ENCODE measurements at places on chromosomes 6 and 20.

DNA sequence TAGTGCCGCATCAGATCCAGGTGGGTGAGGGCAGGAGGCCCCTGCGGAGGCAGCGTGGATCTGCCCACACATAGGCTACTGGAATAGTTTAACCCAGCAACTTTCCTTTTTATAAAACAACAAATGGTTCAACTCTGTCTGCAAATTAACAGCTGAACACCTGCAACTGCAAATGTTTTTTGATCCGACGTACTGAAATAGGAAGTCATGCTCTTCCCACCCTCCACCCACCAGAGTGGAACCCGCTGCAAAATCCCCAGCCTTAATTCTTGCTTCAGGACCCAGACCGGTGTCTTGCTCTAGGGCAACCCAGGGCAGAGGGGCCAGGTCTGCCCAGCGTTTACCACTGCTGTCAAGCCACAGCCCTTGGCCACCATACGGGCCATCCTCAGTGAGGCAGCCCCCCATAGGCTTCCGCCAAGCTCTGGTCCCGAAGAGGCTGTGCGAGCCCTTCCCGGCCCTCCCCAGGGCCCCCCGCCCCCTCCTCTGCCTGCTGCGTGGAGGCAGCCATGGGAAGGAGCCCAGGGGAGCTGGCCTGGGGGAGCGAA, 334.3 kb downstream of the ZFAND3 start:
- no peak for DNase-seq

DNA sequence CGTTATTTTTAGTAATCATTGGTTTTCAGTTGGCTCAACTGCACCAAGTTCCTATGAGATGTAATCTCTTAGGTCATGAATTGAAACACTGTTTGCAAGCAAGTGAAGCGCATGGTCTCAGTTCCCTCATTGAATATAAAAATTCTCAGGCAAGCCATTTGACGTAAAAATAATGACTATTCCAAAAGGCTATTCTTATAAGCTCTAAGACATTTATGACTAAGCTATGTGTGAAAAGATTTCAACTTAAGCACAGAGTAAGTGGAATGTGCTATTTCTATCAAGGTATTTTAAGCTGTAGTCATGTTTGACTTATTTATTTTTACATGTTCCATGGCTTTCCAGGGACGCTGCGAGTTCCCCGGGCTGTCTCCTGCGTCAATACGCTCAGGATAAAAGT, 248.5 kb downstream of the THBS2 start:
- no peak for DNase-seq

GRCh38 chr6:5184218-5184617, 76.5 kb downstream of the LYRM4 start:
- no peak for DNase-seq

DNA sequence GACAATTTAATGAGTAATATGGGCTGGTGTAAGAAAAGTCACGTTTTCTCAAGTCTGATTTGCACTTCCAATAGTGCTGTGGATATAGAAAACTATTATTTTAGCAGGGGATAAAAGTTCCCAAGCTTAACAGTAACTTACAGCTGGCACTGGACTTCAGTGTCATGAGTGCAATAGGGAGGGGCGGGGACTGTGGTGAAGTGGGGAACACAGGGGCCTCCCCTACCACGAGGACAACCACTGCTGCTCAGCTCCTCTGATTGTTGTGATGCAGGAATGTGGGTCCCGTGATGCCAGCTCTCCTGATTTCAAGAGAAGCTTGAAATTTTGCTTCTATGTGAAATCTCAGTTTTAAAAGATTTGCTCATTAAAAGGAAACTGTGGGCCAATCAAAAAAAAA, 24.0 kb downstream of the SLC13A3 start:
- DNase-seq, result no peak

DNA sequence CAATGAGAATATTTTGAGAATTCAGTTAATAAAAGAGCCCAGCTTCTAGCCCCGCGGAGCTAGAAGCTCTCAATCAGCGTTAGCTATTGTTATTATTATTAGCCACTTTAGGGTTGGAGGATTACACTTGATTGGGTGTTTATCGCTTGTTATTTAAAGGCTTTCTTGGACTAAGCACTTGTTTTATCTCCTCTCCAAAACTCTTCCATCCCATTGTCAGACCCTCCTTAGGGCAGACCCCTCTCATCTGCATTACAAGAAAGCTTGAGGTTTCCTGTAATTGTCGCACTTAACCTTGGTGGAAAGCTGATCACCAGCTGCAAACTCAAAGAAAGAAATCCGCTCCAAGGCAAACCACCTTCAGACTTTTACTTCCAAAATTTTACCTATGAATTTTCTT, 4.8 kb downstream of the DPPA5 start:
- DNase-seq, result no peak

- DNase-seq, result no peak
These were observed 129.8 kb downstream of the TPBG start for GRCh38 chr6:82493467-82493866.

GRCh38 chr20:38115896-38116295, 49.2 kb downstream of the TGM2 start:
- no peak for DNase-seq

- no peak for DNase-seq
These were observed 10.9 kb downstream of the DEFB129 start for GRCh38 chr20:237929-238328.

DNA sequence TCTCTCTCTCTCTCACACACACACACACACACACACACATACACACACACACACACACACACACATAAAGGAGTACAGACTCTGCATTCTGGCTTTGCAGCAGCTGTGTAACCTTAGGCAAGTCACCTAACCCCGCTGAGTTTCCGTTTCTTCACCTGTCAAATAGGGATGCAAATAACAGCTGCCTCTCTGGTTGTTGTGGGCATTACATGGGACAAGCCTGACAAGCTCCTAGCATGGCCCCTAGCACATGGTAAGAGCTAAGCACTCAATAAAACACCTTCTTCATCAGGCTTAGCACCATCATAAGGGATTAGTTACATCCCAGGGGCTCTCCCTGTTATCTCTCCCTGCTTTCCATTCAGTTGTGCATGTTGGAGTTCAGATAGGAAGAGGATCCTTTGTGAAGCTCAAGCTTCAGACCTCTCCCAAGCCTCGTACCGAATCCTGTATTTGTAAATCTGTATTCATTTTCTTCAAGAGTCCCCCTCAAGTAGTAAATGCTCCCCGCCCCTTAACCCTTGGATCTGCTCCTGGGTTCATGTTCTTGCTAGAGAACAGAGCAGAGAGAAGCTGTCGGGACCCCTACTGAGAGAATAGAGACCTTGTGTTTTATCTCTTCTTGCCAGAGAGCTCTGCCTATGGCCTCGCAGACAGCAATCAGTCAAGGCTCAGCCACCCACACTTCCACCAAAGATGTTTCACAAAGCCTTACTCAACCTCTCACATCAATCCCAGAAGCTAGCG, 2.2 kb downstream of the SLC13A3 start:
- DNase-seq, result no peak

DNA sequence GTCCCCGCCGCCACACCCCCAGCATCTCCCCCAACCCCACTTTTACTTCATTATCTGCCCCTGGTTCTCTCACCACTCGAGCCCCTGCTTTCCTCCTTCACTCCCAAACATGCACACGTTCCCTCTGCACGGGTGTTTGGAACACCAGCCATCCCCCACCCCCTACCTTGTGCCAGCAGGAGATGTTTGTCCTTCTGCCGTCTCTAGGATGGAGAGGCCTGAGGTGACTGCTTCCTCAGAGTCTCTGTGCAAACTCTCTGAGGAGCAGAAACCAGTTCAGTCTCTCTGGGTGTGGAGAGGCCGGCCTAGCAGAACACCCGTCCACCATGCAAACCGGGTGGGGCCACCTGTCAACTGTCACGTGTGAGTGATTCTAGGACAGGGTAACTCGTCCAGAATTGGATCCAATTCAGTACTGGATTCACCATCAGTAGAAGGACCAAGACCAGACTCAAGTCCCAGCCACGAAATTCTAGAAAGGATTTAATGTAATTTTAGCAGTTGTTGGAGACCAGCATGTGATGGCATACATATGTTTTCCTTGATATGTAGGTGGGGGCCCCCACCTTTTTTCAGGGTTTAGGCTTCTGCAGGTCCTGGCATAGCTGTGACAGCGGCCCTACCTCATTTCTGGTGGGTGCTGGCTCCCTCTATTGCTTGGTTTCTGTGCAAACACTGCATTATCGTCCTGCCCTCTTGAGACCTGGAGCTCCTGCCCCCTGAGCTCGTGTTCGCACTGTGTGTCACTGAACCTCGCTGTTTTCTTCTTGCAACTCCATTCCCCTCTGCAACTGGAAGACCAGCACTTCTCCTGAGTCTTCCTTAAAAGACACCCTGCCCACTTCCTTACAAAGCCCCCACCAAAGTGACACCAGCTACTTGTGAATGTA, at the start of gene RAET1E:
Gene RAET1E (minus strand): TSS at position 259 of the 890 bp plus-strand sequence. CDS start 7,212 bp downstream, outside the sequence.
- DNase-seq, result no peak

GRCh38 chr6:16333580-16333979, 95.2 kb downstream of the GMPR start:
- DNase-seq, result no peak

GRCh38 chr6:27290850-27291208, 21.2 kb downstream of the POM121L2 start:
- no peak for DNase-seq

DNA sequence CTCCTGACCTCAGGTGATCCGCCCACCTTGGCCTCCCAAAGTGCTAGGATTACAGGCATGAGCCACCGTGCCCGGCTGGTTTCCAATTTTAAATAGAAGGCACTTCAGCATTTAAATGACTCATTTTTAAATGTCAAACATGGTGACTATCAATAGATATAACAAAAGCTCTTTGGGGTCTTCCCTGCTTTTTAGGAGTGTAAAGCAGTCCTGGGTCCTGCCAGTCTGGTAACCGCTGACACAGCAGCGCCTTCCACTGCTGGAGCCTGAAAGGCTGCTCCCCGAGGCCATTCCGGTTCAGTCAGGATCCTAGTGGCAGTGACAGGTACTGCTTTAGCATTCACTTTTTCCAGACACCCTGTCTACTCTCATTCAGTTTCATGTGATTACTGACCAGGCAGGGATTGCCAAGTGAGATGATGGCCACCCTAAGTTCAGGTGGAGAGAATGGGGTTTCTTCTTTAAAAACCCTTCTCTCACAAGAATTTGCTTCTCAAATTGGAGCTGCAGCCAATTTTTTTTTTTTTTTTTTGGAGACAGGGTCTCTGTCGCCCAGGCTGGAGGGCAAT, 5.1 kb downstream of the DIDO1 start:
- no peak for DNase-seq

DNA sequence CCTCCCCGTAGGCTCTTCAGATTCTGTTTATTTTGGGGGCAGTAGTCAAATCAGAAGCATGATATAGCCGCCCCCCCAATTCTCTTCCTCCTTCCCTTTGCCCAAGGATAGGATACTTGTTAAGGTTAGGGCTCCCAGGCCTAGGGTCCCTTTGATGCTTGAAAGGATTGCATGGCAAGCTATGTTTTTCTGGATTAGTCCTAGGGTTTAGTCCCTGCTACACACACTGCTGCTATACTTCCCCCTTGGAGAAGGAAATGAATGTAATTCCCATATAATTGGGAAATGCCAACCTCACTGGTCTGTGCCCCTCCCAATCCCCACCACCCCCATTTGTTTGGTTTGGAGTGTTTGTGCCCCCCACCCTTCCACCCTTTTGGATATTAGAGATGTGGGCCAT, 62.8 kb downstream of the ZFAND3 start:
- DNase-seq, result no peak

DNA sequence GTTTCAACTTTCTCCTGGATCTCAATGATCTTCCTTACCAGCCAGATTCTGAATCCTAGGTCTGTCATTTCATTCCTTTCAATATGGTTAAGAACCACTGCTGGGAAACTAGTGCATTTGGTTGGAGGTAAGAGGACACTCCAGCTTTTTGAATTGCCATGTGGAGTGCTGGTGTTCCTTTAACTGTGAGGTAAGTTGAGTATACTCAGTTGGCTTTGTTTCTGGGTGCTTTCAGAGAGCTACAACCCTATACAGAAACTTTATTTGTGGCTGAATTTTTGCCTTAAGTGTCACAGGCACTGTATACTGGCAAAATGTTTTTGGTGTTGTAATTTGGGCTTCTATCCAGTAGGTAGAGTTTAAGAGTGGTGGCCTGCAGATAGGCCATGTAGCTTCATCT, 175.8 kb downstream of the TBC1D32 start:
- no peak for DNase-seq

DNA sequence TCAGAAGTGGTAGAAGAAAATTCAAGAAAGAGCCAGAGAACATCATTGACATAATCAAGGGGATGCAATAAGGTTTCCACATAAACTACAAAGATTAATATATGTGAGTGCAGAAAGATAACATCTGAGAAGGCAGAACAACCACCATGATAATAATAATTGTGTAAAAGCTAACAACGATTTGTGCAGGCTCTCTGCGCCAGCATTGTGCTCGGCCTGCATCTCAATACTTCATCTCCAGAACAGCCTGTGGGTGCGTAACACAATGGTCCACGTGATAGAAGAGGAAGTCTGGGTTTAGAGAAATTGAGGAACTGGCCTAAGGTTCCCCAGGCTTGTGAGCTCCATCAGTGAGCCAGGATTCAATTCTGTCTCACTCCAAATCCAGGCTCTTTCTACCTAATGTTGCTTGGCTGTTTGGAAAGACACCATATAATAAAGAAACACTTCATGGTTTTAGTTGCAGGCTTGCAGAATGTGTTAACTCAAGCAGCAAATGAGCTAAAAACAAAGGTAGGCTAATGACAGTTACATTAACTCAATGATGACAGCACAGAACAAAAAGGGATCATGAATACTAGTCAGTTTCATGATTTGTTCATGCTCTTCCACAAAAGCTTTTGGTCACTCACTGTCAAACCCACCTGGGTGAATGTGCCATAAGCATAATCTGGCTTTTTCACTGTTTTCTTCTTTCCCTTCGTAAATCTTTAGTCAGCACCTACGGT, 71.2 kb downstream of the LY86 start:
- no peak for DNase-seq

GRCh38 chr6:149076355-149076734, 241.2 kb upstream of the TAB2 start:
- no peak for DNase-seq

DNA sequence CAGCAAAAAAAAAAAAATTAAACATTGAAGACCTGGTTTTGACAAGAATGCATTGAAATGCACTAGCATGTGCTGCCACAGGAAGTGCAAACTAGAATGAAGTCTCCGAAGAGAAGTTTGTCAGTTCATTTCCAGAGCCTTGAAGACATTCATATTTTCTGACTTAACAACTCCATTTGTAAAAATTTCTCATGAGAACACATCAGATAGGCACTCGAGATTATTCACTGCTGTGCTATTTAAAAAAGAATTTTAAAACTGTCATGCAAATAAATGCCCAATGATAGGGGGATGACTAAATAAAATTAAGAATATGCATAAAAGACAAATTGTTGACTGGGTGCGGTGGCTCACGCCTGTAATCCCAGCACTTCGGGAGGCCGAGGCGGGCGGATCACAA, 394.6 kb upstream of the JARID2 start:
- DNase-seq, result no peak

DNA sequence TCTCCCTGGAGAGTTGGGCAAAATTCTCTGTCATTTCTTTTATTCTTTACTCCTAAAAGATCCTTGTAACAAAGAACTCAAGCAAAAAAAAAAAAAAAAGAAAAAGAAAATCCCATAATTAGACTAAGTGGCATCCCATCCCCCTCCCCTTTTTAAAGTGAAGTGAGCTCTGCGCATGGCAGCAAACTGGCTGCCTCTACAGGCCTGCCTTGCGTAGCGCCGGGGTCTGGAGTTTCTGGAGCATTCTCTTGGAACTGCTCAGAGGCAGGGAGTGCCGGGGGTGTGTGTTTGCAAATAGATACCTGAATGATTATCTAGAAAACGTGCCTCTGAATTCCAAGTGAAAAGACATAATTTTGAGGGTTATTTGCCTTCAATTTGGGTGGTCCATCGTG, 48.1 kb downstream of the FOXC1 start:
- no peak for DNase-seq
